ENCODE measurements at places on chromosomes 7 and 10.
A peak's percentile ranks its signal among the peaks of the same experiment; 100 is the strongest.

- no peak for DNase-seq
Measured at GRCh38 chr10:76618171-76618570, 1019.4 kb downstream of the KCNMA1 start.

DNA sequence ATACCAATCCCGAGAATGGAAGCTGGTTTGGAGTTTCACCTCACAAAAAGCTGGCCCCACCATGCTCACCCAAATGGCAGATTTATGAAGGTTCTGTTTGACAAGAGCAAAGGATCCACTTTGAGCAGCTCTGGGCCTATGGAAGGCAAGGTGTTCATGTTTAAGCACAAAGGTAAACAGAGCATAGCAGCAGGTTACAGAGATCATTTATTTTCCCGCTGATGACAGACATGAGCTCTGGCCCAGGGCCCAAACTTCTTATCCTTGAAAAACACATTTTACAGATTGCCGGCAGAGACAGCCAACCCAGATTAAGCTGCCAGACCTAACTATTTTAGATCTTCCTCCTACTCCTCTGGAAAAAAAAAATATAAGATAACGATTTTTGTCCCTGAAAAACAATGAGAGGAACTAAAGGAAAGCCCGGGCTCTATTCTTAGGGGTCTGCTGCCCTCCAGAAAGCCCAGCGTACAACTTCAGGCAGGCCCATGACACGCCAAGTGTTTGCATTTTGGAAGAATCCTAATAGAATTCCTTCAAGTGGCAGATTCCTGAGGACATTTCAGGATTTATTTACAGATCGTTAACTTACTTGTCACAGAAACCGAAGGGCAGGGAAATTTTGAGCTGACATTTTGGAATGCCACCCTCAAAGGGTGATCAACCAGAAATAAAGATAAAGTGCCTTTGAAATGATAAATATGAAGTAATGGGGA is 40.0 kb downstream of the SYPL1 start:
- DNase-seq, result peak; percentile 64

- peak; percentile 45 for DNase-seq
Measured at GRCh38 chr7:145884716-145885514, 231.7 kb upstream of the CNTNAP2 start.

GRCh38 chr7:101562531-101563197 is 66.4 kb downstream of the MYL10 start:
- no peak for DNase-seq

DNA sequence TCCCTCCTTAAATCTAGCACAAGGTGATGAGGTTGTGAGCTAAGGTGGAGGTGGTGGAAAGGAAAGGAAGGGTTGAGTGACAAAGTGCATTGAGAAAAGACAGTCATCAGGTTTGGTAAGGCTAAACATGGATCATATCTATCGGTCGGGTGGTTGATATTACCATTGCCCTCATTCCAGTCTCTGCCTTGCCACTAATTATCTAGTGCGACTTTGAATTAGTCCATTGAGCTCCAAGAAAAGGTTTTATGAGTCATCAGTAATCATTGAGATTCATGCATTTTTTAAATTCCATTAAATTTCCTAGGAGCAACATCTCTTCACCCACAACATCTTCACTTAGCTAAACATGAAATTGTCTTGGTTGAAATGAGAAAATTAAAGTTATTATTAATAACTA is 68.9 kb upstream of the FRMD4A start:
- no peak for DNase-seq

DNA sequence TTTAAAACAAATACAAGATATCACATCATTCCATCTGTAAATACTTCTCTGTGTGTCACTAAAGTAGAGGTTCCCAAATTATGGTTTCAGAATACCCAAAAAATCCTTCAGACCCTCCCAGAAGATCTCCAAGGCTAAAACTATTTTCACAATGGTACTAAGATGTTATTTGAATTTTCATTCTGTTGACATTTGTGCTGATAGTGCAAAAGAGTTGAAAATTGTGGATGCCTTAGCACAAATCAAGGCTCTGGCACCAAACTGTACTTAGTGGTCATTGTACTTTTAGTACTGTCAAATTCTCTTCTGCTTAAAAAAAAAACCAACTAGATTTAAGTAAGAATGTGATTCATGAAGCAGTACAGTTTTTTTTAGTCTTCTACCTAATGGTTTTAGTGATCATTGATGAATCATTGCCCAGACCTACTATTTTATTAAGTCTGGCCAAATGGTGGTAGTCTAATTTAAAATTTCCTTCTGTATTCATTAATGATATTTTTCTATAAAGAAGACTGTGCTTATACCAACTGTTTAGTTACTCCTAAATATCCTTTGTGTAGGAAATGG is 50.5 kb downstream of the TPST1 start:
- no peak for DNase-seq

GRCh38 chr7:116560021-116560970 is 35.5 kb downstream of the CAV1 start:
- no peak for DNase-seq

DNA sequence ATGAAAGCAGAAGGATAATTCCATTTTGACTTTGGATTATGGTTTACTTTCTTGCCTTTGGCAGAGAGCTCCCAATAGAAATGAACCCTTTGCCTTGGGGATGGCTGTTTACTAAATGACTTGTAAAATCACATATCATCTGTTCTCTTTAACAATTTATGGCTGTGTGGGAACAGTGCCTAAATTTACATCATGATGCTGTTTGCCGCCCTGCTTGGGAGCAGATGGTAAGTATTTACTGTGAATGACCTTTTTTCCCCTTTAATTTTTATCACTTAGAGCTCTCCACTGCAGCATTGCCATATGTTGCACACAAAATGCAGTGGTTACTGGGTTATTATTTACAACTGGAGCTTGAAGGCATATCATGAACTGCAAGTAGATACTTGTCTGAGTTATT is 13.4 kb downstream of the HEPACAM2 start:
- no peak for DNase-seq

Measured in NCI-H510A (cell line).